T-helper 2 cell treated with Interferon-gamma antibody and Interleukin-4, amounts not matched to agents 5 μg/mL and 100 μg/mL, for 36 hours (primary cell): ENCODE measurements at places on chromosomes 6 and 20.

DNA sequence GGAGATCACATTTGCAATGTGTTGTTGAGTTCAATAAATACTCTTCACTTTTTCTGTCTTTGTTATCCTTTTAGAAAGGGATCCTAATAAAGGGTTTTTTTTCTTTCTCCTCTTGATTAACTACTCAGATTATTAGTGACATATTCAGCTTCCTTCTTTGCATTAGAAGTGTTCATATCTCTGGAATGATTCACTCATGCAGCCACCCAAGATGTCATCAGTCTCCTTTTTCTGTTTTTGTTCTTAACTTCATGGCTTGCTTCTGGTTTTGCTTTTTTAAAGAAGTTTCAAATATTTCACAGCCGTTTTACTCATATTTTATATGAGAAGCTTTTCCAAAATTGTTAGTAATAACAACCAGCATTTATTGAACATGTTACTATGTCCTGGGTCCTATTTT, 187.6 kb downstream of the TMEM242 start:
- no peak for DNase-seq

GRCh38 chr6:158047127-158047518, 65.5 kb downstream of the SYNJ2 start:
- peak; percentile 80 for DNase-seq

DNA sequence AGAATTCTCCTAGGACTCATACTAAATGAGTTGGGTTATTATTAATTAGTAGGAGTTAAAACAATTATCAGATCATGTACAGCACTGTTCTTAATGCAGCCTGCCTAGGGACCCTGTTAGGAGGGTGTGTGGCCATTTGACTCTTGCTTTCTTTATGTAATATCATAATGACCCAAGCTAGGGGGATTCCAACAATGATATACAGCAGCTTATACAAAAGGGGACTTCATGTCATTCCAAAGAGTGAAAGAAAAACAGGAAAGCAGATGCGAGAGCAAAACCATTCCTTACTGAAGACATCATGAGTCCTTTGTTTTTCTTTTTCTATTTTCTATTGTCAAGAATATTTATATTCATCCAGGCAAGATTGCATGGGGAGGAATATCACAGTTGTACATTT, 455.2 kb downstream of the PLCB1 start:
- DNase-seq: no peak

- DNase-seq: no peak
Measured at GRCh38 chr6:148516217-148516616, 173.6 kb downstream of the SASH1 start.

GRCh38 chr6:47519279-47519678, 41.7 kb downstream of the CD2AP start:
- DNase-seq: no peak

DNA sequence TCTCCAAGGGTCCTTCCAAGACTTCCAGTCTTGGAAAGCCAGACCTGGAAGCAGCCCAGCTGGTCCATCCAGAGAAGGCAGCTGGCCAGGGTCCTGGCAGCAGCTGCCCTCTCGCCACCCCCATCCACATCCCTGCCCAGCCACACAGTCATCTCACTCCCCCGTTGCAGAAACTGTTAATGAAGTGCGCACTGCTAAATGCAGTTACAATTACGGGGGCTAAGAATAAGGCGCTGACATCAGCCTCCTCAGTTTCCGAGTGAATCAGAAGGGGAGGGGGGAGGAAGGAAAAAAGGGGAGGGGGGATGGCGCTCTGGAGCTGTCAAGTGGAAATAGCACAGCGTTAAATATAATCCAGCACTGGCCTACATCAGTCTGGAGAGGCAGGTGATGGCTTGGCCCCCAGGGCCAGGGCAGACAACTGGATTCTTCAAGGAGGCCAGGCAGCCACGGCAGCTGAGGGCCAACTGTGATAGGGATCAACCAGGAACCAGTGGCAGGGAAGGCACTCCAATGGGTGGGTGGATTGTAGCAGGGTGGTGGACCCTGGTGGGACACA, 6.9 kb downstream of the RIMS4 start:
- DNase-seq: no peak

GRCh38 chr20:61960836-61961235, 104.8 kb downstream of the TAF4 start:
- DNase-seq: no peak

DNA sequence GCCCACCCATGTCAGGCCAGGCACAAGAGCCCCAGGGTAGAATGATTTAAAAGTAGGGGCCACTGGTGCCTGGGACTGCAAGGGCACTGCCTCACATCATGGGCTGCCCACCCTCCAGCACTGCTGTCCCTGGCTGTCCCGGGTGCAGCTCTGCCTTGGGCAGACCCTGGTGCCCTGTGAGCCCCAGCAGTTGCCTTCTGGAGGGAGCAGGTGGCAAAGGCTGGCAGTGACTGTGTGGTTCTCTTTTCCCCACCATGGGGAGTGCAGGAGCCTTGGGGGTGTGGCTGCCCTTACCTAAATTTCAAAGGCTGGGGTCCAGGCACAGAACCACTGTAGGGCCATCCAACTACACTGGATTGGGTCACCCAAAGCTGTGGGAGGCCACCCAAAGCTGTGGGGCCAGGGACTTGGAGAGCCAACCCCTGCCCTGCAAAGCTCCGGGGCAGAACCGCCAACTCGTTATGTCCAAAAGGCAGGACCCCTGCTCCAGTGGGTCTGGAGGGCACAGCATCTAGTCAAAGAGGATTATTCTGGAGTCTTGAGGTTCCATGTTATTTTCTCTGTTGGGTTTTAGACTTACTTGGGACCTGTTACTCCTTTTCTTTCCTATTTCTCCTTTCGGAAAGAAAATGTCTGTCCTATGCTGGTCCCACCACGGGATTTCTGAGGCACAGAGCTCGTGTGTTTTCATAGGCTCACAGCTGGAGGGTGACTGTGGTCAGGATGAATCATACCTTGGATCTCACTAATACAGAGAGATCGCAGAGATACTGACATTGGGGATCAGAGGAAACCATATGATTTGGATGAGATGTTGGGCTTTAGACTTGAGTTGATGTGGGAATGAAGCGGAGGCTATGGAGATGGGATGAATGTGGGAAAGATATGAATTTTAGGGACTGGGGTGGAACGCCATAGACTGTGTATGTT, 65.3 kb downstream of the RAMACL start:
- DNase-seq: no peak

DNA sequence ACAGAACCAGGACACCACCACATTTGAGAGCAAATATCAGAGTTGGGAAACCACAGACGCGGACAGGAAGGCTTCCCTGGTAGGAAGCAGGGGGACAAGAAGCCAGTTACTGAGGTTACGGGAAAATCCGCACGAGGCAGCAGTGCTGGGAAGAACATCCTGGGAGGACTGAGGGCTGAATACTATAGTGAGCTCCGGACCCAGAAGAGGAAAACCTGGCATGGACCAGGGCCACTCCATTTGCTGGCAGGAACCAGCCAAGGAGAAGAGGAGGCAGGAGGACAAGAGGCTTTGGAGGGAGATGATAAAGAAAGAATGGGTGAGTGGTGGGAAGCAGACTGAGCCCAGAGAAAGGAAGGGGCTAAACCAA, 6.1 kb upstream of the DSN1 start:
- no peak for DNase-seq

DNA sequence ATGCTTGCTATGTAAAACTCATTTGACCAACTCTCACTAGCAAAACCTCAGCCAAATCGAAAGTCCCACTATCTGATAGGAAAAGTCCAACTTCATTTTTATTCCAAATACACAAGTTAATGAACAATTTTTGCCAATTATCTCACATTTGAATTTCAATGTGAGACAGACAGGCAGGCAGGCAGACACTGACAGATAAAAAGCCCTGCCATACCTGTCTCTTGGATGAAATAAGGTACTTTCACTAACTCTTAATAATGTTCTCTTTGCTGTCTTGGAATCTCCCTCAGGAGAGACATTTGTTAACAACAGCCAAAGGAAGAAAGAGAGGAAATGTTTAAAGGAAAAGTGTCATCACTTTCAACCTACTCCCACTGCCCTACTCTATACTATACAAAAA, 82.0 kb downstream of the RNGTT start:
- no peak for DNase-seq

DNA sequence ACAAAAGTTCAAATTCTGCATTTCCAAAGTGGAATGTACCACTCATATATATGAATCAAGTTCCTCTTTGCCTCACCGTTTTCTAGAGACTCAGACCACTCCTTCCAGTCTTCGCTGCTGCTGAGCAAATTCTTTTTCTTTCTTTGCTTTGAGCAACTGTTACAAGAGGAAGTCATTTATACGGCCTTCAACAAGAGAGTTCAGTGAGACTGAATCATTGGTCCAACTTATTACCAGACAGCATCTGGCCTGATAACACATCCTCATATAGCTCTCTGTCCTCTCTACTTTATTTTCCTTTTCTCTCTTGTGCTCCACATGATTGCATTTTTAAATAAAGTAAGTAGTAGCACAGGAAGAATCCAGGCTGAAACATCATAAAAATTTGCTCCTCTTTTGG, 652.7 kb downstream of the PHF3 start:
- DNase-seq: no peak

DNA sequence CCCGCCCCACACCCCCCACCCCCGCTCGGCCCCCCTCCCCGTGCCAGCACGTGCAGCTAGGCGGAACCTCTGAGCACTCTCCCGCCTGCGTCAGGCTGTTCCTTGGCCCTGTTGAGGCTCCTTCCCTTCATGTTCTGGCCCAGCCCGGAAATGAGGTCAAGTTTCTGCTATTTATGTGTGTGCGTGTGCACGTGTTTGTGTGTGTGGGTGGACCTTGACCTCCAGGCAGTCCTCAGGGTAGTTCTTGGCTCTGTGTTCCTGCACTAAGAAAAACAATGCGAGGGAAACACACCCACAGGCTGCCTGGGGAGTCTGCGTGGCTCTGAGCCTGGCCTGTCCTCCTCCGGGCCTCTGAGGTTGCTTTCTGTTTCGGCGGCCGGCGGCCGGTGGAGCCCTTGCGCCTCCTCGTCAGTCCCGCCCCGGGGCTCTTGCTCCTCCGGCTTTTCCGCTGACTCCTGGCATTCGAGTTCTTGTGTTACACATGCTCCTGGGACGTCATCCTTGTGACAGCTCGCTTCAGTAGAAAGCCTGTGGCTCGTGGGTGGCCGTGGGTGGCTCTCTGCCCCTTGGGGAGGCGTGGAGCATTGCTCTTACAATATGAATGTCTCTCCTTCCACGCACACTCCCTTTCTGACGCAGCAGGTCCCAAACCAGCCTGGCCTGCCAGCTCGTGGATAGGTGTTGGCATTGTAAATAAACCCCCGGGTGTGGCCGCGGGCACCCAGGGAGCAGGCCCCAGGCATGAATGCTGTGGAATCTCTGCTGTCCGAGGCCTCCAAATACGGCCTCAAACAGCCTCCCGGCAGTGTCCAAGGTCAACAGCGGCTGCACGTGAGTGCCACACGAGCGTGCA, 10.0 kb downstream of the SLCO4A1 start:
- peak; percentile 74 for DNase-seq

DNA sequence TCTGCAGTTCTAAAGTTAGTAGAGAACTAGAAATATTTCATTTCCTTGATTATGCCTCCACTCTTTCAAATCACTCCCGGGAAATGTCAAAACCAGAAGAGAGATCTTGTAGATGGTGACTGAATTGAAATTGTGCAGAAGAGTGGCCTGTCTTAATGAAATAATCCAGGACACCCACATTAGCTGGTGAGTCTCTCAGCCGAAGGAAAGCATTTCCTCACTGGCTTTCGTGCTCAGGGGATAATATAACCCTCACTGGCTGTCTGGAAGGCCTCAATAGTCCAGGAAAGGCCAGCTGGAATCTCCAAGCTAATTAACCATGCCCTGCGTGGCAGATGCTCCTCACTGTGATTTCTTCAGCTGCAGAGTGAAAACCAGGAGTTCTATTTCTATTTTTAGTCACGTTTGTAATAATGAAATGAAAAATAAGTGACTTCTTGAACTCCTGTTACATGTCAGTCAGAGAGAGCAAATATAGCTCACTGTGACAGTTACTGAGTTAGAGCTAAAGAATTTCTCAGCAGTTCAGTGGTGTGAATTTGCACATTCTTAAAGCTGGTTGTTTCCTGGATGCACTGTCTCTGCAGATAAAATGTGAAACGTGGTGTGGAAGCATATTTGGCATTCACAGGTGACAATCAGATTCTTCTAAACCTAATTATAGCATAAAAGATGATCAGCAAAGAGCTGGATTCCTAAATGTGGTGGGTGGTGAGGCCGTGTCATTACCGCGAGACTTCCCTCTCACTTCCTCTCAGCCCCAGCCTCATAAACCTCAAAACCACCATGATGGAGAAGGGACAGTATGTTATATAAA, 211.7 kb downstream of the LMBRD1 start:
- no peak for DNase-seq

DNA sequence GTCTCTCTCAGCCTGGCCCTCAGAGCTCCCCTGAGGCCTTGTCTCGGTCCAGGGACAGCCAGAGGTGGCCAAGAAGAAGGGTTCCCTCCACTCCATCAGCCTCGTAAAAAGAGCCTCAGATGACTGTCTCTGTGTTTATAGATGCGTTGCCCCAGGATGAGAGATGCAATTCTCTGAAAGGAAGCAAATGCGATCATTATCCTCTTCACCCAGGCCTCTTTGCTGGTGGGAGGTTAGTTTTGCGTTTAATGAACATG, 90.4 kb downstream of the YTHDF1 start:
- DNase-seq: no peak

DNA sequence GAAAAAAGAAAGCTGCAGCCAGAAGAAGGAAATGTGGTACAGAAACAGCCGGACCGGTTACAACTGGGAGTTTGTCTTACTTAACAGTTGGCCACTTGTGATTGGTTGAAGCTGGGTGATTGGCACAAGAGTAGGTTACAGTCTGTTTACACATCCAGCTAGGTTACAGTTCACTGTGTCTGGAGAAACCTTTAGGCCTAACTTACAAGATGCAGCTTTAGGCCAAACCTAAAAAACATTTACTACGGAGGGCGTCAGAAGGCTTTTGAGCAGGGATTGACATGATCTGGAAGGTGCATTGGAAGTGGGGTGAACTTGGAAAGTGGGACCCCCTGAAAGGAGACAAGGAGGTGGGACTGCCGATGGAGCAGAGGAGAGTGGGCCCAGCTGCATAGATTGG, 122.3 kb downstream of the BANF2 start:
- no peak for DNase-seq

- DNase-seq: no peak
Measured at GRCh38 chr20:35698298-35699126, 640 bp downstream of the NFS1 start.

DNA sequence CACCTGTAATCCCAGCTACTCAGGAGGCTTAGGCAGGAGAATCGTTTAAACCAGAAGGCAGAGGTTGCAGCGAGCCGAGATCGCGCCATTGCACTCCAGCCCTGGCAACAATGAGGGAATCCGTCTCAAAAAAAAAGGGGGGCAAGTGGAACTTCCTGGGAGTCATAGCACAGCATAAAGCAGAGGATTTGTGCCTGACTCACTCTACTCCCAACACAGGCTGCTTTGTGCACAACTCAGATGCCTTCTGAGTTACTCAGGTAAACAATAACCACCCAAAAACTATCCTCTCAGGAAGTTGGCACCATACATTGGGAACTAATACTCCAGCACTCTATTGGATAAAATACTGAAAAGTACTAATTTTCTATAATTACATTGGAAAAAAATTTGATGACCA, 2.5 kb upstream of the TMEM244 start:
- no peak for DNase-seq

- no peak for DNase-seq
Measured at GRCh38 chr6:129191235-129191634, 308.3 kb downstream of the LAMA2 start.
